Mucosa of descending colon (tissue), 3 donors: ENCODE measurements at places on chromosomes 6 and 20. TPM values are rescaled to one million over a fixed set of nuclear protein-coding genes. Genes with fewer than 3 reads are reported as not detected.

Gene CST7
- total RNA-seq: 1.7 TPM

GRCh38 chr6:829656-830055 is 136.7 kb upstream of the EXOC2 start:
- no peak for DNase-seq

DNA sequence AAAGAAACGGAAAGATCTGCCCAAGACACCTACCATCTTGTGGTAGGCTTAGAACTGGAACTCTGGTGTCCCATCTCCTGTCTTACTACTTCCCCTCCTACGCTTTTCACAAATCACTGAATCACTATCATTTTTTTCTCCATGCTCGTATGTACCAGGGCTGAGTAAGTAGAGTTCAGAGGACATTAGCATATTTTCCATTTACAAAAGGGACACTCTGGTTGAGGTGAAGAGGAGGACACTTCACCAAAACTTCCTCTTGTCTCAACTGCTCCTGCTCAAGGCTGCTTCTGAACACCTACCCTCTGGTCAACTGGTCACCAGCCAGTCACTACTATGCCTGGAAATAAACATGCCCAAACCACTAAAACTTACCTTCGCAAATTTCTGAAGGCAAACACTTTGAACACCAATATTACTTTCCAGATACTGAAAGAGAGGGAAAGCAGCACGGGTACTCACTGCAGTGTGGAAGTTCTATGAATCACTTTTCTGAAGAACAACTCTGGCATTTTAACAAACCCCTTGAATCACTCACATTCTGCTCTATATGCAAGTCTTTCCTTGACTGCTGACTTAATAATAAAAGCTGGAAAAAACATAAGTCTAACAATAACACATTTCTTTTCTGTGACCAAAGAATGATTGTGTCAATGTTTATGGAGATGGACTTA is 123.3 kb downstream of the INSM1 start:
- no peak for DNase-seq

DNA sequence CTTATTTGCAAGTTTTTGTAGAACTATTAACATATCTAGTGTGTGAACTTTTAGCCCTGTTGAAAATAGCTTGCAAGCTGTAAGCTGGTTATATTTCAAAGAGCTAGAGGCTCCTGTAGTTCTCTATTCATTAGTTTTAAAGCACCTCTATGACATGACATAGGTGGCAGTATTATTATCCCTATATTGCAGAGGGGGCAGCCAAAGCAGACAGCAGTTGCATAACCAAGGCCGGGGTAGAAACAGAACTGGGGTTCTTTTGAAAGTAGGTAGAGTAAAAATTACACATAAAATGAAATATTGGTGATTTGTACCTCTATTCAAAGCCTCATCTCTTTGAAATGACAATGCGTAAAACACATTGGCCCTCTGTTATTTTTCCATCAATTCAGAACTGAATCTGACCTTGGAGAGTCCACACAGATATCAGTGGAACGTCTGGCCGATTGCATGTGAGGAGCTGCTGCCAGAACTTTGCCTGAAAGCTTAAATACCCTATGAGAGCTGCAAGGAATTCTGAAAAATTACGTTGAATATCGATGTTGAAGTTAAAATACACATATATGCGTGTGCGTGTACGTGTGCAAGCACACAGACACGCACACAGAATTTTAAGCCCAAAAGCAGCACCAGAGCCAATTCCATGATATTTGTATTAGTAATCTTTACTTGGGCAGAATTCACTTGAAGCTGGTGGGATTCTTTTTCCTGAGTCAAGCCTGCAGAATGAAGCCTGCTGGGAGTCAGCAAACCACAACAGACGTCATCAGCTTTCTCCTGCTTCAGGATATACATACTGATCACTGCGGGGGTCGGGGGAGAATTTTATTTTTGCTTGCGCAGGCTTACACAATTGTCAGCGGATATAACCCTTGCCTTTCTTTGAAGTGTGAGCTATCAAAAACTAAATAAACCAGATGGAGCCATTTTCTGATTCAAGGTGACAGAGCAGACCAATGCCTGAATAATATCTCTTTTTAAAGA is 163.2 kb downstream of the PDE7B start:
- no peak for DNase-seq

- no peak for DNase-seq
These were observed 4.0 kb downstream of the CITED2 start for GRCh38 chr6:139370283-139370998.

DNA sequence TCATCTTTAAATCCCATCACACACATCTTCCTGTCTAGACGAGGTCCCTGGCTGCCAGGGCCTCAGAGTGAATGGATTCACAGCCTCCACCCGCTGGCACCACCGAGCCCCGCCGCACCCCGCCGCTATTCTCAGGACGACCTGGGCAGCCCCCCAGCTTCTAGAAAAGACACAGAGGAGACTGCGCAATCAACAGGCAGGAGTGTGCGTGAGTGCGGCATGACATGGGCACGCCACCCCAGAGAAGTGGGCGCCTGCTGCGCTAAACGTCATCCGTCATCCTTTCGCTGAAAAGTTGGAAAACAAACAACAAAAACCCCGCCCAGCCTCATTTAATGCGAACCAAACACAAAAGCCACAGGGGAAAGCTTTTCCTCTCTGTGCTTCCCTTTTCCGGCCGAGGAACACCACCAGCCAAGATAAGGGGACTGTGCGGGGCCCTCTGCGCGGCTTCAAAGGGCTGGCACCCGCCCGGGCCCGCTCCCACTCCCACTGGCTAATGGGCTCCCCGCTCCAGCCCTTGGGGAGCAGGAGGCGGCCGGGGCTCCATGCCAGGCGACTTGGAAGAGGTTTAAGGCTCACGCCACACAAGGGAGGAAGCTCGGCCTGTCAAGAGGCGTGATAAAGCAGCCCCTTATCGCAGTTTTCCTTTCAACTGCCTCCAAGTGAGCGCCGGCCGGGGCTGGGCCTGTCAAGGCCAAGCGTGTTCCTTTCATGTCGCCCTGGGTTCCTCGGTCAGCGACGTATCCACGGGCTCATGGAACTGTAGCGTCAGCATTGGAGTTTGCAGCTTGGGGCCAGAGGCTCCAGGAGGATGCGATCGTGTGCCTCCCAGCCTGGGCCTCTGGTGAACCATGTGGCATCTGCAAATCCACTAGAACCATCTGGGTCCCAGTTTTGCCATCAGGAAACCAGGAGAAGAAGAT is 50.1 kb downstream of the NFATC2 start:
- peak; percentile 20 for DNase-seq

- no peak for DNase-seq
These were observed 101.0 kb upstream of the MPC1 start for GRCh38 chr6:166483573-166484250.

Gene DNPH1
- total RNA-seq: 45.7 TPM

- DNase-seq: no peak
These were observed 1.5 kb upstream of the ARID1B start for GRCh38 chr6:156775717-156776116.

Gene PMEPA1
- 23.5 TPM for total RNA-seq

Gene ID4
- total RNA-seq: 4.7 TPM

Gene MYT1
- total RNA-seq: 0.76 TPM

- DNase-seq: no peak
These were observed 298.5 kb upstream of the TBX18 start for GRCh38 chr6:85062884-85063283.

DNA sequence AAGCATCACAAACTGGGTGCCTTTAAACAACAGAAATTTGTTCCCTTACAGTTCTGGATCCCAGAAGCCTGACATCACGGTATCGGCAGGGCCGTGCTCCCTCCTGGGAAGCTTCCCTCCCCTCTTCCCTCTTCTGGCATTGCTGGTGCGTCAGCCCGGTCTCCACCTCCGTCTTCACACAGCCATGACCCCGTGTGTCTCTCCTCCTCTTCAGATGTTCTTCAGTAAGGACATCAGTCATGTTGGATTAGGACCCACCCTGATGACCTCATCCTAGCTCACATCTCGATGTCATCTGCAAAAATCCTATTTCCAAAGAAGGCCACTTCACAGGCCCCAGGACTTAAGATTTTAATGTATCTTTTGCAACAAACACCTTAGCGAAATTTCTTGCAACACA is 38.4 kb upstream of the TBXT start:
- no peak for DNase-seq

- no peak for DNase-seq
These were observed 13.4 kb upstream of the RPS6KA2 start for GRCh38 chr6:166640342-166641043.

DNA sequence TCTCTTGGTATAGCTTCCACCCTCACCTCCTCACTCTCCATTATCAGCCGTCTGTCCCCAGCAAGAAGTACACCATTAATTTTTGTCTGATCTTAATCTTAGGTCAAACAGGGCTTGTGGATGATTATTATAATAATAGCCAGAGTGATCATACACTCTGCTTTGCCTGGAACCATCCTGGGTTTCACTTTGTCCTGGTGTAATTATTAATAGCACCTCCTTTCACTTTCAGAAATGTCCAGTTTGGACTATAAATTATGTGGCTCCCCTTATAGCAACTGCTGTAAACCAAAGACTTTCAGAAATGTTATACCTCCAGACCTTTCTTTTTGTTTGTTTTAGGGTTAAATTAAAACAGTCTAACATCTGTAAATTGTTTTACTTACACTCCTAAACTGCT is 951 bp upstream of the TRIM31 start:
- DNase-seq: no peak
